ENCODE measurements at places on chromosomes 7 and 10.

GRCh38 chr10:18293536-18294510, 153.6 kb downstream of the CACNB2 start:
- DNase-seq: no peak

- peak; percentile 23 for DNase-seq
Observed at GRCh38 chr7:95421847-95422444, 12.9 kb downstream of the PON2 start.

- no peak for DNase-seq
Observed at GRCh38 chr10:48330269-48330668, 23.8 kb downstream of the MAPK8 start.

GRCh38 chr10:120824881-120825309, 26.3 kb upstream of the WDR11 start:
- peak; percentile 5 for DNase-seq

GRCh38 chr7:7681191-7681935, 37.0 kb downstream of the RPA3 start:
- peak; percentile 88 for DNase-seq

- DNase-seq: no peak
Observed at GRCh38 chr10:89095701-89096391, 105.2 kb downstream of the FAS start.

- DNase-seq: no peak
Observed at GRCh38 chr10:95352684-95353083, 61.9 kb upstream of the PDLIM1 start.

- no peak for DNase-seq
Observed at GRCh38 chr10:121556455-121556854, 41.8 kb downstream of the FGFR2 start.

- no peak for DNase-seq
Observed at GRCh38 chr10:71423901-71424300, 27.2 kb downstream of the CDH23 start.

DNA sequence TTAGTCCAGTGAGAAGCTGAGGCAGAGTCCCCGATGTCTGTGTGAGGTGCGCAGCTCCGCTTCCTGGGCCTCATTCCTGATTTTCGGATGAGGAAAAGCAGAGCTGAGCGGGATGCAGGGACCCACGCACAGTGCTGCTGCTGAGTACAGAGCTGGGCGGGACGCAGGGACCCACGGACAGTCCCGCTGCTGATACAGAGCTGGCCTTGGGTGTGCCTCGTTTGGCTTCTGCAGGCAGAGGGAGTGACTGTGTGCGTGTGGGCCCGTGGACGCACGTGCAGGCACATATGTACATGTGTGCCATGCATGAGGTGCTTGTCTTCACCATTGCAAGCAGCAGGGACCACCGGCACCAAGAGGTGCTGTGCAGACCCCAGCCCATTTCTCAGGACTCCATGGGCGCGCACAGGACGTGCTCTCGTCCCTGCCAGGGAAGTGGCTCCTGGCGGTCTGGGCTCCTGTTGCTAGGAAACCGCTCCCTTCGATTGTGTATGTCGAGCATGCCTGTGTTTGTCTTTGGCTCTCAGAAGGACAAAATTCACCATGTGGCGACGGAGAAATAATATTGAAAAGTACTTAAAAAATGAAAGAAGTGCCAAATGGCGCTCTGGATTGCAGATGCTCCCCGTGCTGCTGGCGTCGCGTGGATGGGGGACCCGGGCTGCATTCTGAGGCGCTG, 303.8 kb upstream of the MKI67 start:
- DNase-seq: no peak

GRCh38 chr7:50629238-50629901, 64.2 kb upstream of the DDC start:
- DNase-seq: no peak

DNA sequence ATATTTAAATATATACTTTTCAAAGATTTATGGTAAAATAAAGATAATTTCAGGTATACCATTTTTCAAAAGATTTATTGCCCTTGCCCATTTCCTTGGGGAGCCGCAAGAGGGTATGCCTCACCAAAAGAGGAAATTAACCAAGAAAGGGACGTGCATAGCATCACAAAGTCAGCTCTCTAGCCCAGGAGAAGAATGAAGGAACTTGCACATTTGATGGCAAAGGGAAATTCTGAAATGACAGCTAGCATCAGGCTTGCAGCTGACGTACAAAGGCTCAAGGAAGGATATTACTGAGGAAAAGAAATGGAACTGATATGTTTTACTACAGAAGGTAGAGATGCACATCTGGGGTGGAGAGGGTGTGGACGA, 93.6 kb upstream of the RSU1 start:
- DNase-seq: no peak
